ENCODE measurements at places on chromosomes 5 and 9.

- no peak for DNase-seq
Measured at GRCh38 chr5:75710637-75711036, 6.6 kb downstream of the POC5 start.

GRCh38 chr5:90746119-90746518, 187.5 kb downstream of the ADGRV1 start:
- no peak for DNase-seq

DNA sequence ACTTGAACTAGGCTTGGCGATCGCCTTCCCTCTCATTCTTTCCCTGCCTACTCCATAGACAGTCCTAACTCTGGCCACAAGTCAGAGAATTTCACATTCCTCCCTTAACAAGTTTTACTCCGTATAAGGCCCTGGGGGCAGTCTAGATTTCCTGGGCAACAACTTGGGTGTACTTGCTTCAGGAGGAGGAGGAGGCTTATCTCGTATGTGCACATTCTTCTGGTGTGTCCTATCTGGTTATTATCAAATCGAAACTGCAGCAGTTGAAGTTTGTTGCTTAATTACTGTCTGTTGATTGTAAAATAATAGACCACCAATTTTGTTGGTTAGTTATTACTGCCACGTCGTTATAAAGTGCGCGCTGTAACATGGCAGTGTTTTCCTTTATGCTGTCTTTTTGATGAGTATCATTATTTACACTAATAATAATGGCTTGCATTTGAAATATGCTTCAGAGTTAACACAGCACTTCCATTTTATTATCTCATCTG, 42.0 kb downstream of the PIP5K1B start:
- DNase-seq, result no peak

GRCh38 chr9:6552033-6552432, 93.5 kb downstream of the GLDC start:
- peak; percentile 67 for DNase-seq

DNA sequence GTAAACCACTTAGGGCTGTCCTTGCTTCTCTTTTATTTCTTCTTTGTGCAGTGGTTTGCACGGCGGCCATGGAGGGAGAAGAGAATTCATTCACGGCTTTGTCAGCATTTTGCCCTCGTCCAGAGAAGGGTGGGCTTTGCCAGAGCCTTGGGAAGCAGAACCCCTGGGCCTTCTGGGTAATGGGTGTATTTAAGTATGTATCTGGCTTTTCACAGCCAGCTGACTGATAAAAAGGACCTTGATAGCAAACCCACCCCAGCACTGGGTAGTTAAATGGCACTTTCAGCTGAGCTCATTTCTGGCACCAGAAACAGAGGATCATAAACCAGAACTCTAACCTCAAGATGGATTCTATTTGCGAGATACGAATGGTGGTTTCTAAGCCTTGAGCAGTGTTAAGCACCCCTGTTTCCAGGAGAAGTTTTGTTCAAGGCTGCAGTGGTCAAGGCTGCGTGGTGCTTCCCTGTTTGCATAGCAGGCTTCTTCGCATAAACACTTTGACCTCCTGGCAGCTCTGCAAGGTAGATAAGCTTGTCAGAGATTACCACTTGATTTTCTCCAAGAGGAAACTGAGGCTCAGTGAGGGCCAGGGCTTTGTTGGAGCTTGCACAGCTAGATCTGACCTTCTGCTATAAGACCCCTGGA, 441.6 kb upstream of the KLF4 start:
- no peak for DNase-seq

- DNase-seq, result no peak
Measured at GRCh38 chr5:179346875-179347274, 1.6 kb upstream of the ADAMTS2 start.

DNA sequence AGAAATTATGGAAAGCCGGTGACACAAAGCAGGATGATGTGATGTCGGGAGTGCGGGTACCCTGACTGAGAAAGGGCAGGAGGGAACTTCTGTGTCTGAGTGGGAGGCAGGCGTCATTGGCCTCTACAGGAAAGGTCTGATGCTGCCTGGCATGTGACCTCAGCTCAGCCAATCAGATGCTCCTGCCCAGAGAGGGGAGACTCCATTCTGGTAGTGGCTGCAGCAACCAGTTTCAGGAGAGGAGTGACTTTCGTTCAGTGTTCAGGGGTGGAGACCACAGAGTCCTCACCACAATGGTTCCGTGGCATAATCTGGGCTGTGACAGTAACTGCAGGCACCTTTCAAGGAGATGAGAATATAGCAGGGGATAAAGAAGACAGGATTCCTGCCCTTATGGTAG, 6.7 kb upstream of the SFXN1 start:
- no peak for DNase-seq

- DNase-seq, result no peak
Measured at GRCh38 chr5:35166043-35166442, 64.2 kb downstream of the PRLR start.

DNA sequence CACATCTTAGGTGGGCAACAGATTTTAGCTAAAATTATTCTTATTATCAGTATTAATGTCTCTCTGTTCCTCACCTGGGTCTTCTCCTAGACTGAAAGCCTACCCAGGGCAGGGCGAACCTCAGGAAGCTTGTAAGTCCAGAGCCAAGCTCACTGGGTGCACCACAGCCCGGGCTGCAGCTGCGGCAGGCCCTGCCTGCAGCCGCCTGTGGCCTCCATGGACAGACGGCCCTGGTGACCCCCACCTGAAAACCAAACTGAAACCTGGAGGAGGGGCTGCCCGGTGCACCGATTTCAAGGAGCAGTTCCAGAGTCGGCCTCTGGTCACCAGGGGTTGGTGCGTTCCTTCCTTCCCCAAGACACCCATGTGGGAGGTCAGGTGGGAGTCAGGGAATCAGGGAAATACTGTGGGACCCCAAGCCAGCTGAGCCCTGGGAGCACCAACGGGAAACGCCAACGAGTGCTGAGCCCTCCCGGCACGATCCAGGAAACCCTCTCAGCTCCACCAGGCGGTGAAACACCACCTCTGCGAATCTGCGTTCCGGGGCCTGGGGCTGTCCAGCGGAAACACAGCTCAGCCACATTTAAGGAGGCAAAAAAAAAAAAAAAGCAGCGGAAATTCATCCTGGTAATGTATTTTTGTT, 68.6 kb upstream of the PPP1R26 start:
- no peak for DNase-seq

DNA sequence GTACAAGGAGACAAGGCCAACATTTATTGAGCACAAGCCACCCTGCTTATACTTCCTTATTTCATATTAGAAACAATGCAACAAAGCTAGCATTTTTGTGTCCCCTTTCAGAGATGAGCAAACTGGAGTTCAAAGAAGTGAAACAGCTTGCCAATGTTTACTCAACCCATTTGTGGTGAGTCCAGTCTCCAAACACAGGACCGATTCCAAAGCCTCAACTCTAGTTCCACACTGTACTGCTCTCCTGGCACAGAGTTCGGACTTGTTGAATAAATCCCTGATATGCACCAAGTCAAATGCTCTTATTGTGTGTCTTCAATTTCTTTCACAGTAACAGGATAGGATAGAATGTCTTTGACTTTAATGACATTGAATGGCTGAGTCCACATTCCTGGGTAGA, 604.8 kb upstream of the BRINP1 start:
- DNase-seq, result no peak

- no peak for DNase-seq
Measured at GRCh38 chr5:14849516-14850294, 21.9 kb downstream of the ANKH start.

DNA sequence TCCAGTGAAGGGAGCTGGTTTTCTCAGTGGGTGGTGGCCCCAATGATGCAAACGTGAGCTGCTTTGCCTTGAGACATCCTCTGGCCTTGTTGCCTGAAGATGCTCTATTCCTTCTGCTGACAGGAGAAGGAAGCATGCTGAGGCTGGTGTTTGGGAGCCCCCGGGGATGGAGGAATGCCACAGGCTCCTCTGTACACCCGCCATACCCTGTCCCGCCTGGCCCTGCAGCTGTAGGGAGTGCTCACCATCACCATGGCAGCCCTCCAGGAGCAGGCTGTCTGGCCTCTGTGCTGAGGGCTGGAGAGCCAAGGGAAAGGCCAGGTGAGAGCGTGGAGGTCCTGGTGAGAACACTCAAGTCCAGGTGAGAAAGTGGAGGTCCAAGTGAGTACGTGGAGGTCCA, 134.4 kb downstream of the MRPL36 start:
- no peak for DNase-seq

GRCh38 chr5:79936002-79936645, 54.9 kb downstream of the MTX3 start:
- no peak for DNase-seq

- no peak for DNase-seq
Measured at GRCh38 chr9:76516871-76517270, 57.9 kb downstream of the GCNT1 start.

- DNase-seq, result no peak
Measured at GRCh38 chr9:137071282-137071681, 925 bp upstream of the SAPCD2 start.

GRCh38 chr5:144794922-144795321, 624.2 kb downstream of the KCTD16 start:
- no peak for DNase-seq

DNA sequence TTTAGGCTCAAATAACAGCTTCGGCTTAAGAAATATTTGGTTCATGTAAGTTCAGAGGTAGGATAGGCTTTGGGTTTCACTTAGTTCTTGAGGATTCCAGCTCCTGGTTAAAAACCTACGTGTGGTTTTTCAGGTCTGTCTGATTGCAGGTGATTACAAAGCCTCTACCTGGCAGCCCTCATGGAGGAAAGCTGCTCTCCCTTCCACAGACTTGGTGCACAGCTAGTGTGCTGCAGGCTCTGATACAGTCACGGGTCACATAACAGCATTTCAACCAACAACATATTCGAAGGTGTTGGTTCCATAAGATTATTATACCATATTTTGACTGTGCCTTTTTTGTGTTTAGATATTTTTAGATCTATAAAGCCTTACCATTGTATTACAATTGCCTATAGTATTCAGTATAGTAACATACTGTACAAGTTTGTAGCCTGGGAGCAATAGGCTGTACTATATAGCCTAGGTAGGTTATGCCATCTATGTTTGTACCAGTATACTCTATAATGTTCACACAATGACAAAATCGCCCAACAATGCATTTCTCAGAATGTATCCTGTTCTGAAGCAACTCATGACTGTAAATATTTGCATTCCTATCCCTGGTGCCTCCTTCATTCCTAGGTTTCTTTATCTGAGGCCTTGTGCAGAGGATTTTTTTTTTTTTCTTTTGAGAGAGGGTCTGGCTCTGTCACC, 8.0 kb upstream of the DCP2 start:
- DNase-seq, result no peak

DNA sequence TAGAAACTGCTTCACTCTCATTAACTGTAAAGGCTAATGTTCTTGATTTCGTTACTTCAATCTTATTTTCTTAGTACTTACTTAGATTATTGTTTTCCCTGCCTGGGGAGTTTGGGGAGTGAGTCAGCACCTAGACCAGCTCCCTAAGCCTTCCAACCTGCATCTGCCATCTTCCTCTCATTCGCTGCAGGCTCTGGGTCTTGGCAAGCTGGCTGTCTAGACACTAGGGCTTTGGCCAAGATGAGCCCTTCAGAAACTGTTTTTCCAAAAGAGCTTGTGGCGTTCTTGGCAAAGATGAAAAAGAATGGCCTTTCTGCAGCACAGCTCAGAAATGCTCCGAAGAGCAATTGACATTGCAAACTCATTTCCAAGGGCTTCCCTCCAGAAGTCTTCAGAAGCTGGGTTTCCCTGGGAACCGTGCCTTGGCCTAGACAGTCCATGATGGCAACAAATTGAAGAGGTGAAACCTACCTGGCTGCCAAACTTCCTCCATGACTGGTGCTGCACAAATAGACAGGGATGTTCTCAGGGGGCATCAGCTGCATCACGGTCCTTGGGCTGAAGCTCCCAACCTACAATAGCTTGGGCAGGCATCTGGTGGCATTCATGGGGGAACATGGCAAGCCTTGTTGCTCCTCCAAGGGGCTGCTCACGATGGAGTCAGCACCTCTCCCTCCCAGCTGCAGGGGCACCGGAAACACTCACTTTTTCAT, 76.6 kb downstream of the NSUN2 start:
- no peak for DNase-seq

- DNase-seq, result no peak
Measured at GRCh38 chr9:14891332-14891731, 18.9 kb downstream of the FREM1 start.

DNA sequence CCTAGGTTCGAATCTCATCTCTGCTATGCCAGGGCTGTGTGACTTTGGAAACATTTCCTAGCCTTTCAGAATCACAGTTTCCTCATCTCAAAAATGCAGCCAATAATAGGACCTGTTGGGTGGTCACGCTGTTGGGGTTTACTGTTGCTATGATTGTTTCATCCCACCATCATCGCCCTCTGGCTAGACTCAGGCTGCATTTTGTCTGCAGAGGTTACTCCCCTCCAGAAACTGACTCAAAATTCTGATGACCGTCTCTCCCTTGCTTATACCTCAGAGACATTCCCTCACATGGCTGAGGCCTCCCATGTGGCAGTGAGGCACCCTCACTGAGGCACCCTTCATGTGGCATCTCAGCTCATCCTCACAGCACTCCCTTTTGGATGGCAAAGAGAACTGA, 61.6 kb downstream of the COL27A1 start:
- DNase-seq, result no peak

- DNase-seq, result no peak
Measured at GRCh38 chr5:53503562-53504218, 23.3 kb downstream of the FST start.

DNA sequence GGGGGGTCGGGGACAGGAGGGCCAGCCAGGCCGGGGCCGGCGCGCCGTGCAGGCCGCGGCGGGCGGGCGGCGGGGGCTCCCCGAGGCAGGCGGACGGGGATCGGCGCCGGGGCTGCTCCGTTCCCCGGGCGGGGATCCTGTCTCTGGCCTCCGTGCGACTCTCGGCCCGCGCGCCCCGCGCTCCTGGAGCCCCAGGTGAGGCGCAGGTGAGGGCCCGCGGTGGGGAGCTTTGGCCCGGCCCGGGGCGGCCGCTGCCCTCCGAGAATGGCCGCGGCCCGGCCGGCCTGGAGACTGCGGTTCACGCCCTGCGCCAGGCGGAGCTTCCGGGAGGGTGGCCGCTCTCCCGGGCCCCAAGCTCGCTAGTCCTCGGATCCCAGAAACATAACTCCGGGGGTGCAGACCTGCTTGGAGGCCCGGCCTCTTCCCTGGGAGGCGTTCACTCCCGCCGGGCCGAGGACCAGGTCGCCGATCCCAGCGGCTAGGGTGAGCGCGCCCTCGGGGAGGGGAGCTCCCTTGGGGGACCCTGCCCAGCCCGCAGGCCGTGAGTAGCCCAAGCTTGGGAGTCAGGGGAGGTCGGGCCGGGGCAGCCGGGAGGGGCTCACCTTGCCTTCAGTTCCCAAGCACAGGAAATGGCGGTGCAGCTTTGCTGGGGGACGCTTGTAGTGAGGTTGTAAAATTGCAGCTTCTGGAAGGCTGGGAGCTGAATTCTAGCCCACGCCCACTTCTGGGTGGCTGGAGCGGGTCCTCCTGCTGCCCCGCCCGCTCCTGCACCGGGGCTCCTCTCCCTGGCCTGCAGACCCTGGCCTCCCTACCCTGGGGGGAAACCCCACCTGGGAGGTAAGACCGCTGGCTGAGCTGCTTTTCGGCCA, 723 bp downstream of the PPP1R26 start:
- no peak for DNase-seq

DNA sequence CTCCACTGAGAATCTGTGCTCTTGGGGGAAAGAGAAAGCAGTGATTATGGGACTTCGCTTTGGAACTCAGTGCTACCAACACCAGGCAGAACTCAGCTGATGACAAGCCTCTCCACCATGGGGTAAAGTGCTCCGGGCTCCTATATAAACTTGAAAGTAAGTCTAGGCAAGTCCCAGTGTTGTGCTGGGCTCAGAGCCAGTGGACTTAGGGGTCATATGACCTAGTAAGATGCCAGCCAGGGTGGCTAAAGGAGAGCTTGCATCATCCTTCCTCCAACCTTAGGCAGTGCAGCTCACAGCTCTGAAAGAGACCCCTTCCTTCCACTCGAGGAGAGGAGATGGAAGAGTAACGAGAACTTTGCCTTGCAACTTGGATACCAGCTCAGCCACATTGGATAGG, 35.1 kb upstream of the FREM1 start:
- no peak for DNase-seq

Data from NCI-H1092 (cell line).